NCI-H187 (cell line): ENCODE measurements at places on chromosomes 3 and 15.
A peak's percentile ranks its signal among the peaks of the same experiment; 100 is the strongest.

GRCh38 chr15:68154923-68155559 lies 50.1 kb downstream of the CALML4 start:
- DNase-seq: no peak

- DNase-seq: no peak
These were observed 5.9 kb upstream of the PPP1R2 start for GRCh38 chr3:195548987-195549386.

GRCh38 chr3:141152130-141152529 lies 79.5 kb upstream of the PXYLP1 start:
- no peak for DNase-seq

DNA sequence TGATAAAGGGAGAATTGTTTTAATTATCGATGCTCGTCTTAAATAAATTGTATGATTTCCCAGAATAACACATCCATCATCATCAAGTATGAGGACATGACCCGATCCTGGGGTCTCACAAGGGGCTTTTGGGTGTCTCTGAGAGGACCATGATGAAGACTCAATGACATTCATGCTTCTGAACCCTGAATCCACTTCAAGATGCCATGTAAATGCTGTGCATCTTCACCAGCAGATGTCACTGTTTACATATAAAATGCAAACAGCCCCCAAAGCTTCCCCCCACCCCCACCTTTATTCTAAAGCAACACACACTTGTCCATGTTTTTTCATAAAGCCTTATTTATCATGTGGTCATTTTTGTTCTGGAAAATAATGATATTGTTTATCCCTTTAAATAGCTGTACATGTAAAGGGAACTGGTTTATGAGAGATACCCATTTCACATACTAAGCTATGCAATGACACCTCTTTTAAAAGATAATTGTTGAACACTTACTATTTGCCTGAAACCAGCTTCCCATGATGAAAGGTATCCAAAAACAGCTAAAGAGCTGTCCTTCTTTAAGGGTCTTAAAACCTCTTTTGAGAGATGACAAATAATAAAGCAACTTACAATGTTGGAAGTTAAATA lies 69.7 kb upstream of the UBE3A start:
- no peak for DNase-seq

DNA sequence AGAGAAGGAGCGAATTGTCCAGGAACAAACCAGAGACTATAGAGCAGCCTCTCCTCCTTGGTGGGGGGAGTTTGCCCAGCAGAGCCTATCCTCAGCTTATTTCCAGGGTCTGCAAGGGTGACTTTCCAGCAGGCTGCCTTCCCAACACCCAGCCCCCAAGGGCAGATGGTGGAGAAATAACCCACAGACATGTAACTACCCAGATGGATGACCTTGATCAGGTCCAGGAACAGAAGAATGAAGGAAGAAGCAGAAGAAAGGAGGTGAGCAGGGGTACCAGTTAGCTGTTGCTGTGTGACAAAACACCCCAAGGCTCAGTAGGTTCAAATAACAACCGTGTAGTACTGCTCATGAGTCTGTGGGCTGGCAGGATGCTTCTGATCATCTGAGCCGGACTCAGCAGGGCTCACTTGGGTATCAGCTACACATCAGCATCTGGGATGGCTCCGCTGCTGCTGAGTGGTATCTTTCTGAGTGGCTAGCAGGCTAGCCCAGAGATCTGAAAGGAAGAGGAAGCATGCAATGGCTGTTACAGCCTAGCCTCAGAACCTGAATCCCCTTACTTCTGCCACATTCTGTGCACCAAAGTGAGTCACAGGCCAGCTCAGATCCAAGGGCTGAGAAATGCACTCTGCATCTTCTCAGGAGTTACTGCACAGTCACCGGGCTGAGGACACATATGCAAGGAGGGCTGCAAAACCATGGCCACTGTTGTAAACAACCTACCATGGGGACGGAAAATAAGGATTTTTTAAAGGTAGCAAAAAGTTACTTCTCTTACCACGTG lies 22.2 kb upstream of the TXNRD3 start:
- no peak for DNase-seq

GRCh38 chr3:18349197-18349798 lies 75.8 kb downstream of the SATB1 start:
- no peak for DNase-seq

DNA sequence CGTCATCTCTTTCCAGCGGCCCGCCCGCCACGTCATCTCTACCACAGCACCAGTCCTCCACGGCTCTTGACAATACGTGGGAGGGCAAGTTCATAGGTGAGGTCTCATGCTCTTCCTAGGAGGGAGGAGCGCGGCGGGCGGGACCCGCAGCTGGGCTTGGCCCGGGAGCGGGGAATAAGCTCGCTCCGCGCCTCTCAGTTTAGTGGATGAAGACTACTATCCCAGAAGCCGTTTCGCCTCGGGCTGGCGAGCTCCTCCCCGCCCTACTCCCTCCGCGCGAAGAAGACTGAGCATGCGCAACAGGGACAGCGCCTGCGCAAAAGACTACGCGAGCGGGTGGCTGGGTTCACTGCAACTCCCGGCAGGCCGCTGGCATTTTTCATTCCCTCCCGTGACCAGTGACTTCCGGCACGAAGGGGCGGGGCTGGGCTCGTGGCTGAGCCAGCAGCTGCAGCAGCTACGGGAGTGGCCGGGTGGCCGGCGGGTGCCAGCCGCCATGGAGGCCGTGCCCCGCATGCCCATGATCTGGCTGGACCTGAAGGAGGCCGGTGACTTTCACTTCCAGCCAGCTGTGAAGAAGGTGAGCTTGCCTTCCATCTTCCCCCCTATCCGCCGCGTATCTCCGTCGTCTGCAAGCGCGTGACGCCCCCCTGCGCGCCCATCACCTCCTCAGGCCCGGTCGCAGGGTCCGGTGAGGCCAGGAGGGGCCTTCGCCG lies at the start of gene PTPN23:
TSS of gene PTPN23 (plus strand) at position 421 of the 716 bp plus-strand sequence. CDS start at position 497, 76 bp downstream.
- DNase-seq: peak; percentile 89

- no peak for DNase-seq
These were observed 317.4 kb downstream of the C3orf38 start for GRCh38 chr3:88467191-88467590.

GRCh38 chr3:184289426-184289938 lies 9.6 kb upstream of the PSMD2 start:
- DNase-seq: peak; percentile 22

DNA sequence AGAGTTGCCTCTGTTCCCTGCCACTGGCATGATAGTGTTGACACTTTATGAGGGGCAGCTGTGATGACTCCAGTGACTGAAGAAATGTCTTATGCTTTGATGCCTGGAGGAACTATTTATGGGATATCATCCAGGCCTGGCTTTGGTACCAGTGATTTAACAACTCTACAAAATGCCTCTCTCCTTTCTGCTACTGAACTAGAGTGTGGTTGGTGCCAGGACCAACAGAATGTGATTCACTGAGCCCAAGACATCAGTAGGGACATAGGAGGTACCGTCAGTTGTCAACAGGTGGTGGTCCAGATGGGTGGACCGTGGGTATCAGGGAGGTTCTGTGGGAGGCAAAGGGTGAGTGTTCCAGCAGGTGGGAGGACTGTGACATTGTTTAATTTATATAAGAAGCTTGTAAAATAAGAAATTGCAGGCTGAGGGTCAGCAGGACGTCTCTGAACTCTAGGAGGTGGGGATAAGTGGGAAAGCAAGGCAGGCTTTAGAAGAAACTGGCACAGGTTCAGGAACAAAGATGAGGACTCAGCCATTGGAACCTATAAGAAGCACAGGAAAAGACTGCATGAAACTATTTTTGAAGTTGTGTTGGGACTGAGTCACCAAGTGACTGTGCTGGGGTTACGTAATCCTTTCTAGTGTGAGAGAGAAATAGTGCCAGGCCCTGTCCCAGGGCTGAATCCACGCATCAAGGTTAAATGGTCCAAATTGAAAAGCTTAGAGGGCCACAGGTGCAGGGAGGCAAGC lies 28.5 kb upstream of the SLC7A14 start:
- DNase-seq: no peak

GRCh38 chr15:90097475-90097874 lies 4.8 kb downstream of the IDH2 start:
- no peak for DNase-seq

DNA sequence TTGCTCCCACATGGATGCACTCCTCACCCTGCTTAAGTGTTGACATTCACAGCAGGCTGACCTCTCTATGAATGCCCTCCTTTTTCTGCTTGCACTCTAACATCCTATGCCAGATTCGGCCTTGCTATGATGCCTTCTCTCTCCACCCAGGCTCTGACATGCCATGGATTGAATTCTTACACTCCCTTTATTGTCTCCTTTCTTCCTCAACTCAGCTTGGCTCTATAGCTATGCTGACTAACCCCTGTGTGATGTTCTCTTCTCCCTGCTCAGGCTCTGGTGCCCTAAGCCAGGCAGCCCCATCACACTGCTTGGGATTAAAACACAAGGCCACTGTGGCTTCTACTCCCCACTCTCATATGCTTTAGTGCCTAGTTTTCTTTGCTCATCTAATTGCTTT lies 563.7 kb downstream of the NSUN3 start:
- no peak for DNase-seq

DNA sequence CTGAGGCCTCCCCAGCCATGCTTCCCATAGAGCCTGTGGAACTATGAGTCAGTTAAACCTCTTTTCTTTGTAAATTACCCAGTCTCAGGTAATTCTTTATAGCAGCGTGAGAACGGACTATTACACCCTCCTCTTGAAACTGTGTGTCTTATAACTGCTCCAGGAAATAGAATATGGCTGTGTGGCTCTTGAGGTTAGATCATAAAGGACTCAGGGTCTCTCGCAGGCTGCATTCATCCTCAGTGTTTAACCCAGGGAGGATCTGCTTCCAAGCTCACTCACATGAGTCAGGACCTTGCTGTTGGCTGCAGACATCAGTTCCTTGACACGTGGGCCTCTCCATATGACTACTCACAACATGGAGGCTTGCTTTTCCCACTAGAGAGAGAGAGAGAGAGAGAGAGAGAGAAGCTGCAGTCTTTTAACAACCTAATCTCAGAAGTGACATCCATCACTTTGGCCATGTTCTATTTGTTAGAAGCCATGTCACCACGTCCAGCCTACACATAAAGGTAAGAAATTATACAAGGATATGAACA lies 114.3 kb upstream of the UBE2E1 start:
- DNase-seq: no peak

DNA sequence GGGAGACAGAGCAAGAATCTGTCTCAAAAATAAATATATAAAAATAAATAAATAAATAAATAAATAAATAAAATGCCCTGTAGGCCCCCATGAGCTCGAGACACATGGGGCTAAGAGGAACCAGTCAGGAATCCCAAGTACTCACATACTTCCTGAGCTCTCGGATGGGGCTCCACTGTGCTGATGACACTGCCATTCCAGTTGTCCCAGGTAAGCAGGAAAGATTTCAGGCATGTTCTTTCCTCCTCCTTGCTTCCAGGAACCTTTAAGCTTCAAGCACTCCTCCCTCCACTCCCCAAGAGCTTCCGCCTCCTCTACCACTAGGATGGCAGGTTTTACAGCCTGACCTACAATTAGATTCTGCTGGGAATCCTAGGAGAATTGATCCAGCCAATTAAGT lies 113.4 kb downstream of the SLC49A4 start:
- DNase-seq: no peak
